ENCODE measurements at places on chromosomes 11 and 22.

DNA sequence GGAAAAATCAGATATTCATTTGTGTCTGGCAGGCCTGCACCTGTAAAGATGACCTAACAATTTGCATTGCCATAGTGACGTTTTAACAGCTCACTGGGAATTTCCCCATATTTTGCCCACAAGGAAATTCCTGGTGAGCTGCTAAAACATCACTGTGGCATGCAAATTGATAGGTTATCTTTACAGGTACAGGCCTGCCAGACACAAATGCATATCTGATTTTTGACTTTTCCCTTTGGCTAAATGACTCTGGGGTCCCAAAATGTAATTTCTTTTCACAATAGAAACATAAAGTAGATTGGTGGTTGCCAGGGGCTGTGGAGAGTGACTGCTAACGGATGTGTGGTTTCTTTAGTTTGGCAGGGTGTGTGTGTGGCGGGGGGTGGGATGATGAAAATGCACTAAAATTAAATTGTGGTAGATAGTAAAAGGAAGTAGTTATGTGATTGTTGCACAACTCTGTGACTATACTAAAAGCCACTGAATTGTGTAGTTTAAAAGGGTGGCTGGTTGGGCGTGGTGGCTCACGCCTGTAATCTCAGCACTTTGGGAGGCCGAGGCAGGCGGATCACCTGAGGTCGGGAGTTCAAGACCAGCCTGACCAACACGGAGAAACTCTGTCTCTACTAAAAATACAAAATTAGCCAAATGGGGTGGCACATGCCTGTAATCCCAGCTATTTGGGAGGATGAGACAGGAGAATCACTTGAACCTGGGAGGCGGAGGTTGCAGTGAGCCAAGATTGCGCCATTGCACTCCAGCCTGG lies 18.5 kb upstream of the FEZ1 start:
- no peak for DNase-seq

DNA sequence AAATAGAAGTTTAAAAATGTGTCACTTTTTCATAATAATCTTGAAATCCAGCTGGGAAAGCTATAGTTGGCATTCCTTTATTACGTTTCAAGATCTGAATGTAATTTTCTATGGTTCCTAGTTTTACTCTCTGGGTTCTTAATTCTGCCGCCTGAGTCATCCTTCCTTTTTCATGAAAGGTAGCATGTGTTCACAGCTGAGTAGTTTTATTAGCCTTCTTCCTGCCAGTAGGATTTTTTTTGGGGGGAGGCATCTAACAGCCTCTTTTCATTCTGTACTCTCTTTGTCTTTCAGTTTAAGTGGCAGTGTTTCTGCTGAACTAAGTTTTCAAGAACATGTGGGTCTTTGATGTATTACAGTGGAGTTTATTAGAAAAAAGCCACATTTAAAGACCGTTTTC lies 36.5 kb downstream of the OR2AG2 start:
- DNase-seq, result no peak

DNA sequence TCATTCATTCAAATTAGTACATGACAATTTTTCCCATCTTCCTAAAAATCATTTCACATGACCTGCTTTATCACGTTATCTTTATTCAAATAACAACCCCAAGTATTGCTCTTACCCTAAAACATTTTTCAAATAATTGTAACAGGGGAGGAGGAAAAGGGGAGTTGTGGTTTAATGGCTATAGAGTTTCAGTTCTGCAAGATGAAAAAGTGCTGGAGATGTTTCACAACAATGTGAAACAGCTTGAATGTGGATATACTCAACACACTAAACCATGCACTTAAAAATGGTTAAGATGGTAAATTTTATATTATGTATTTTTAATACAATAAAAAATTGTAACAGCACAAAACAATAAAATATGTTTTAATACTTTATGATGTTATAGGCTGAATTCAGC lies 161.6 kb upstream of the GUCY1A2 start:
- DNase-seq, result no peak

DNA sequence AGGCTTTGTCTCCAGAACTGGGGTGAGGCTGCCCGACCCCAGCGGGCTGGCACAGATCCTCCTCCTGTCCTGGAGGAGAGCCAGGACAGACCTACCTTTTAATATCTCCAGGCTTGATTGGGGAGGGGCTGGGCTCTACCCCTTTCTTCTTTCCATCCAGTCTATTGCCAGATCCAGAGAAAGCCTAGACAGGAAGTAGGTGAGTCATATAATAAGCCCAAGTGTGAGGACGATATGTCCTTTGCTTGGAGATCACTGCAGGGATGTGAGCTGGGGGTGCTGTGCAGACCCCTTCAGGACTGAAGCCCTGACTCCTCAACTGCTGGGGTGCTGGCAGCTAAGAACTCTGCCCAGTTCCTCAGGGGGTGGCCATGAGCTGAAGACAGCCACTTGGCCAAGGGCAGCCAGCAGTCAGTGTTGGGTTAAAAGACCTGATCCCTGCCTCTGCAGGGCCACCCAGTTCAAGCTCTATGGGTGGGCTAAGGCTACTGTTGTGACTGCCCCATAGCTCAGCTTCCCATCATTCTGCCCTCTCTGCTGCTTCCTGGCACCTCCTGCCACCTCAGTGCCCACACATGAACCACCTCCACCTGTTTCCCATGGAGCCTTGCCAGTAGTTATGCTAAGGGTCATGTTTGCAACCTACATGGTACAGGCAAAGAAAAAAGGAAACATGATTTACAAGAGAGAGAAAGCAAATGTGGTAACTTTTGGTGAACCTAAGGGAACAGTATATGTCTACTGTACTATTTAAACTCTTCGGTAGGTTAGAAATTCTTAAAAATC lies 8.3 kb upstream of the C22orf39 start:
- no peak for DNase-seq

DNA sequence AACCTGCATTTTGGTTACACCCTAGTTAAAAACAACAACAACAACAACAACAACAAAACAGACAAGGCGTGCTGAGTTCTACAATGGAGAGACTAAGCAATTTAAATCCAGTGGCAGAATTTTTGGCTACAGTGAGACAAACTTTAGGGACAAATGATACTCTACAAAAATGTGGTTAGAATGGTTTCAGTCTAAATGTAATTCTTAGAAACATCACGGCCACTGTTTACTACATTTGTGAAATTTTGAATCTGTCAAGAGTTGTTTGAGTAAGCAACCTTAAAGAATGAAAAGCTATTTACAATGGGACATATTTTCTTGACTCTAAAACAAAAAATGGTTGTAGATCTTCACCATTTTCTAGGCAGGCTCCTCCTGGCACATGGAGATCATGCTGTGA lies 259.4 kb downstream of the SWAP70 start:
- no peak for DNase-seq

DNA sequence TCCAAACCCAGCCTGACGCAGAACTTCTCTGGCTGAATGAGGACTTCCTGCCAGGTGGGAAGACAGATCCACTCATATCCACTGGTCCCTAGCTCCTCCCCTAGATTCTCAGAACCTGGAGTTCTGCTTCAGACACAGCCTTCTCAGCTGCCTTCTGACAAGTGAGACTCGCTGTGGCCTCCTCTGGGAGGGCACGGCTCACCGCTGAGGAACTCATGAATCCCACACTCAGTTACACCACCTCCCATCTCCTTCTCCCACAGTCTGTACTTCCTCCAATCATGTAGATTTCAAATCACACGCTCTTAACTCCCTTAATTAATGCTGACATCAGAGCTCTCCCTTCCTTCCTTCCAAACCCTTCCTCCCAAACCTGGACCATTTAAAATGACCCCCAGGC lies 86.4 kb upstream of the TMEM45B start:
- no peak for DNase-seq

- DNase-seq, result no peak
These were observed 38.8 kb downstream of the PTPRJ start for GRCh38 chr11:48019217-48019584.

DNA sequence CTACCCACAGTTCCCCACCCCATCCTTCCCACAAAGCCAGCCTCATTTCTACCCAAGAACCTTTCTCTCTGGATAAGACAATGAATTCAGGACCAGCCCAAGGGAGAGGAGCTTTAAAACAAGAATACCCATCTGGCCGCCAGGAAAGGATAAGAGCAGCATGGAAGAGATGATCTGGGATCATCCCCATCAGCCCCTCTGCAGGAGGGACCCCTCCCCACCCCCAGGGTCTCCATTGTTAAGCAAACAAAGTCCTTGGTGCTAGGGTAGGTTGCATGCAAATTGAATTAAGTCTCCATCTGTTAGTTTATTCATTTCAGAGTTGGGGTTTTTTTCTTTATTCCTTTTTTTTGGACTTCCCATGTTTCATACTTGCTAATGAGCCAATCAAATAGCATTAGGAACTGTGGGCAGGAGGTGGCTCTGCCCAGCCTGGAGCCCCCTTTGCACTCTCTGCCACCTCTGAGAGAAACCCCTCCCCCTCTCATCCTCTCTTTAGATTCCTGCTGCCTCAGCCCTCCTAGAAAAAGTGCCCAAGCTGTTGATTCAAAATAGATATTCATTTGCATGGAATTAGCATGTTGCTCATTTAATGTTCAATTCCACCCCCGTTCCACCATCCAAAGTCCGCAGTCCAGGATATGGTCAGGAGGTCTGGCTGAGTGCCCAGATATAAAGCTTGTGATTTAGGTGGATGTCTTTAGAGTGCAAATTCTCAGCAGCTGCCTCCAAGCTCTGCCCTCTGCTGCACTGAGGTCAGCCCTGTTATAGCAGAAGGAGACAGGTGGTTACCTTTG lies 138.5 kb upstream of the NCAM1 start:
- DNase-seq, result peak; percentile 20

GRCh38 chr11:94583866-94584500 lies 16.8 kb downstream of the PIWIL4 start:
- DNase-seq, result no peak

- DNase-seq, result no peak
These were observed 1.5 kb upstream of the SLC16A8 start for GRCh38 chr22:38085501-38085900.

DNA sequence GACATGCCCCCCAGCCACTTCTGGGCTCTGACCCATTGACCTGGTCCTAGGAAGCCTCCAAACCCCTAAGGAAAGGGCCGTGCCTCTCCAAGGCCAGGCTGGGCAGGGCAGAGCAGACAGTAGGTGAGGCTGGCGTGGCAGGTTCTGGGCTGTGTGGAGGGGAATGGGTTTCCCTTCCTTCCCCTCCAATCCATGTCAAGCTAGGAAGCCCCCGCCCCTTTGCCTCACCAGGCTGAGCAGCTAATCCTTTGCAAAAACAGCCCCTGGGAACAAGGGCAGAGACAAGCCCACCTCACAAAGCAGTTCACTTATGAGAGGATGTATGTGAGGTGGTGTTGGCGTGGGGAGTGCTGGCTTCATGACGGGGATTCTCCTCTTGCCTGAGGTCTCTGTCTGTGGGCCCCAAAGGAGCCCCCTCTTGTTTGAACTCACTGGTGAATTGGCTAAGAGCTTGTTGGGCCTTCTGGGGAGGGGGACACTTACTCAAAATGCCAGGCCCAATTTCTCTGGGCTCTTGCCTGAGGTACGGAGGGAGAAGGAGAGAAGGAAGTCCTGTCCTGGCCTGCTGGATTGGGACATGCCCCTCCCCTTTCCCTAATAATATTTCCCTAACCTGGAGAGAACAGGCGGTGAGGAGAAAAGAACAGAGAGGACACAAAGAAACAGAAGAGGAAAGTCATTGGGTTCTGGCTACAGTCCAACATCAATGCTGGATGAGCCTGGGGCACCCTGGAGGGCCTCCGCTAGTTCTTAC lies 1.6 kb upstream of the TRIM29 start:
- DNase-seq, result no peak

DNA sequence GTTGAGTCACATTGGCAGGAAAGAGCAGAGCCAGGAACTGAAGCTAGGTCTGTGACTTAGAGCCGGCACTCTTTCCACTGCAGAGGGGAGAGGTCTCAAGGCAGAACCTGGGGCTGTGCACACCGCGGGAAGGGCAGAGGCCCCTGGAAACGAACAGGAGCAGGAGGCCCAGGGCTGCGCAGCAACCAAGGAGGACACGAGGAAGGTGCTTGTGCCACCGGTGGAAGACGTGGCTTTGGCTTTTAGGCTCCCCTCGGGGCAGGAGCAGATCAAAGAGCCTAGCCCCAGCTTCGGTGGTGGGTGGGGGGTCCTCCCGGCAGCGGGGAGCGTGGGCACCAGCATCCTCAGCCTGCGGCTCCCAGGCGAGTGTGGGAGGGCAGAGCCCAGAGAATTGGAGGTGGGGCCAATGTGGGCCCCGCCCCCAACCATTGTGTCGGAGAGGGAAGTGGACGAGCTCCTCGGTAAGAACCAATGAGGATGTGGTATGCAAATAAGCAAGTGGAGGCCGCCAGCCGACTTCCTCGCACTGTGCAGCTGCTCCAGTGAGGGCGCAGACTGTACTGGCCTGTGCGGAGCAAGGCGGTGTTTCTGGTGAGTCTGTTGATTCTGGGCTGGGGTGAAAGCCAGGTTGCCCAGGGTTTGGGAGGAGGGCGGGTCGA lies at the start of gene CCDC116:
Gene CCDC116 (plus strand): TSS at position 524 of the 659 bp plus-strand sequence. CDS start 422 bp downstream, outside the sequence.
- DNase-seq, result no peak

Data from NCI-H510A (cell line).